Fibroblast of skin of abdomen (primary cell): ENCODE measurements at places on chromosomes 13 and 19.

- no peak for DNase-seq
Measured at GRCh38 chr13:19645000-19645399, 11.5 kb downstream of the MPHOSPH8 start.

GRCh38 chr13:27497563-27498230, 47.3 kb upstream of the MTIF3 start:
- no peak for DNase-seq

DNA sequence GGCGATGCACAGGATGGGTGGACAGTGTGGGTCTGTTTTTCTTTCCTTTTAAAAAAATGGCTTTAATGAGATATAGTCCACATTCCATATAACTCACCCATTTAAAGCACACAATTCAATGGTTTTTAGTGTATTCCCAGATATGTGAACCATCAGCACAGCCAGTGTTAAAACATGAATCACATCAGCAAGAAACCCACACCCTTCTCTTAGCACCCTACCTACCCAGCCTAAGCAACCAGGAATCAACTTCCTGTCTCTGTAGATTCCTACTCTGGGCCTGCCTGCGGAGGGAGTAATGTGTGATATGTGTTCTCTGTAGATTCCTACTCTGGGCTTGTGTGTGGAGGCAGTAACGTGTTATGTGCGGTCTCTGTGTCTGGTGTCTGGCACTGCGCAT, 11.9 kb downstream of the TMEM255B start:
- no peak for DNase-seq

GRCh38 chr13:79270859-79271258, 135.2 kb downstream of the RBM26 start:
- no peak for DNase-seq

- DNase-seq, result no peak
Measured at GRCh38 chr13:23760000-23760399, 129.2 kb downstream of the MIPEP start.

- DNase-seq, result no peak
Measured at GRCh38 chr19:33677745-33678426, 56.1 kb downstream of the CHST8 start.

DNA sequence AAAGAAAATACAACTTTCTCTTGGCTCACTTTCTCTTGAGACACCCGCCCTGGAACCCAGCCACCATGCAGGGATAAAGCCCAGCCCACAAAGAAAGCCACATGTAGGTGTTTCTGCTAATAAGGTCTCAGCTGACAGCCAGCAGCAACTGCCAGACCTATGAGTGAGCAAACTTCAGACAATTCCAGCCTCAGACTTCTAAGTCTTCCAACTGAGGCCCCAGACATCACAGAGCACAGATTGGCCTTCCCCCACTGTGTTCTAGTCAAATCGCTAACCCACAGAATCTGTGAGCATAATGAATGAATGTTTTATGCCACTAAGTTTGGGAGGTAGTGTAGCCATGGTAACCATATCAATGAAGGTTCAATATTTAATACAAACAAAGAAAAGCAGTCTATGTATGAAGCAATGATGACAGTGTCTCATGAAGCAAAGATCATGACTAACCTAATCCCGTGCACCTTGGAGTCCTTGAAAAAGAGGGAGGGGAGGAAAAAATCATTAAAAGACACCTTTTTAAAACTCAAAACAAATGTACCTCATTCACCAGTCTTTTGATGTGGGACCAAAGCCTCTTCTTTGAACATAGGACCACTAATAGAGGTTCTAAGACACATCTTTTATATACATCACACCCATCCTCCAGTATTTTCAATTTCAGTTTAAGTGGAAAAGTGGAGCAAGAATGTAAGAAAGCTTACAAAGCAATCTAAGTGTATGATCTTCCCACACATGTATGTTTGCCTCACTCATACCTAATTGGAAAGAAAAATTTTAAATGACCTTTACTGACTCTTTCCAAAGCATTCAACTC, 6.2 kb downstream of the MRPS31 start:
- peak; percentile 73 for DNase-seq

DNA sequence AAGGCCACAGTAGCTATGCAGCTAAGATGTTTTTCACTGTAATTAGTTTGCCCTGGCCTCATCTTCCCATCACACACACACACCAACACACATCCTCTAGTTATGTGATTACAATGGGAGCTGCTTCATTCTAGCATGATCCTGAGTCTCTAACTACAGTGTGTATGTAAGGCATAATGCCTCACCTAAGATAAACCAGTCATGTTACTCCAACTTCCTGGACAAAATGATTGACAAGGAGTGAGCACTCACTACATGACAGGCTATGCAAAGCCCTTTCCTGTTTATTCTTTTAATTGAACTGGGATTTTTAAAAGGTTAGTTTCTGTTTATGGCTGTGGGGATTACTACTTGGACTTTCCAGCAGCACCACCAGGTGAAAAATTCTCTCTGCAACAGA, 400.8 kb upstream of the ATXN8OS start:
- no peak for DNase-seq

- peak; percentile 12 for DNase-seq
Measured at GRCh38 chr13:94825507-94825906, 113.2 kb upstream of the SOX21 start.

DNA sequence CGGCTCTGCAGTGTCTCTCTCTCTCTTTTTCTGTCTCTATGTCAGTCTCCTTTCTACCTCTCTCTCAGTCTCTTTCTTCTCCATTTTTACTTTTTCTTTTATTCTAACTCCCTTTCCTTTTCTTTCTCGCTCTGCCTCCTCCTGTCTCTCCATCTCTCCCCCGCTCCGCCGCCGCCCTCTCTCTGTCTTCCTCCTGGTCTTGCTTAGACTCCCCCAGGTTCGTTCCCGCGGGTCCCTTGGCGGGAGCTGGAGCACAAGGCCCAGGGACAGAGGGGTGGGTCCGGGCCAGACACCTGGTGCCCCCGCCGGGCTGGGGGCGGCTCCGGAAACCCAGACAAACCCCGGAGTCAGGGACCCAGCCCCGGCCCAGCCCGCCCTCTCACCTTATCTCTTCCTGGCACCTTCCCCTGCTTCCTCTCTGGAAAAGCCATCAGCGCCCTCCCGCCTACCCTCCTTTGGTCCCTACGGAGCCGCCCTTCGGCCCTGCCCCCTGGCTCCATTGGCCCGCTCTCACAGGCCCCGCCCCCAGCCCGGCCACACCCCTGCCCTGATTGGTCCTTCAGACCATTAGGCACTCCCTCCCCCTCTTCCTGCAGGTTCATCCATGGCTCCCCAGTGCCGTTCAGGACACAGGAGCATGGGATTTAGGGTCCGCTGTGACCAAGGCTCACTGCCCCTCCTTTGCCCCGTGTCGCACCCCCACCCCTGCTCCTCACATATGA, 15.4 kb upstream of the NOP53 start:
- no peak for DNase-seq

DNA sequence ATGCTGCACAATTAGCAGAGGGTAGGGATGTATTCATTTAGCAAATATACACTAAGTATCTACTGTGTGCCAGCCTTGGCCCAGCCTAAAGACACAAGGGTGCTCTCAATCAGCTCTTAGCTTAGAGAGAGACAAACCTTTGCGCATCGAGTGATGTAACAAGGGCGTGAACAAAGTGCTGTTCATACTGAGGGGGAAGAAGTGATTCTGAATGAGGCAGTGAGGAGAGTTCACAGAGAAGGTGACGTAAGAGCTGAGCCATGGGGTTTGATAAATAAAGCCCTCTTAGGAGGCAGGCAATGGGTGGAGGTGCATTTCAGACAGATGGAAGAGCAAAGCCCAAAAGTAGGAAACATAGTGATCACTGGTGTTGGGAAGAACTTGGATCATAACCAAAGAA, 68.5 kb downstream of the FLT1 start:
- no peak for DNase-seq

DNA sequence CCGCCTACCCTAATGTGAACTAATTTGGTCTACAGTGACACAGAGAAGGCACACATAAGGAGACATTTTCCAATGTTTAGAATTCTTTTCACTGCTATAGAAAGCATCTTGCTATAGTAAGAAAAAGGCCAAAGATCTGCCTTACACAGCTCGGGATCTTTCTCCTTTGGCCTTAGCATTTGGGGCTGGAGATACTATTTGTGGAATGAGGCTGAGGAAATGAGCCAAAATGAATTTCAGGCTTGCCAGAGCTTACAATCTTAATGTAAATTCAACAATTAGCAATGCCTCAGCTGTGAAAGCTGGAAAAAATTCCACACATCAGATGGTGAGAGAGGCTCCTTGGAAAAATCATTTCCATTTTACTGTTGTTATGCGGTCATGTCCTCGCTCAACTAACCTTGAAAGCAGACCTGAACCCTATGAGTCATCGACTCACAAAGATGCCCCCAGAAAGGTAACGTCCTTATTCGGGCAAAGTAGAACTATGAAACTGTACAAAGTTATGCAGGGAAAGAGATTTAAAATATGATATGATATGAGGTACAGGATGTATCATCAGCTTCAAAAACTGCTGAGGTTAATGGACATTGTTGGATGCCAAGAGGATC, 324.5 kb upstream of the NBEA start:
- peak; percentile 58 for DNase-seq

DNA sequence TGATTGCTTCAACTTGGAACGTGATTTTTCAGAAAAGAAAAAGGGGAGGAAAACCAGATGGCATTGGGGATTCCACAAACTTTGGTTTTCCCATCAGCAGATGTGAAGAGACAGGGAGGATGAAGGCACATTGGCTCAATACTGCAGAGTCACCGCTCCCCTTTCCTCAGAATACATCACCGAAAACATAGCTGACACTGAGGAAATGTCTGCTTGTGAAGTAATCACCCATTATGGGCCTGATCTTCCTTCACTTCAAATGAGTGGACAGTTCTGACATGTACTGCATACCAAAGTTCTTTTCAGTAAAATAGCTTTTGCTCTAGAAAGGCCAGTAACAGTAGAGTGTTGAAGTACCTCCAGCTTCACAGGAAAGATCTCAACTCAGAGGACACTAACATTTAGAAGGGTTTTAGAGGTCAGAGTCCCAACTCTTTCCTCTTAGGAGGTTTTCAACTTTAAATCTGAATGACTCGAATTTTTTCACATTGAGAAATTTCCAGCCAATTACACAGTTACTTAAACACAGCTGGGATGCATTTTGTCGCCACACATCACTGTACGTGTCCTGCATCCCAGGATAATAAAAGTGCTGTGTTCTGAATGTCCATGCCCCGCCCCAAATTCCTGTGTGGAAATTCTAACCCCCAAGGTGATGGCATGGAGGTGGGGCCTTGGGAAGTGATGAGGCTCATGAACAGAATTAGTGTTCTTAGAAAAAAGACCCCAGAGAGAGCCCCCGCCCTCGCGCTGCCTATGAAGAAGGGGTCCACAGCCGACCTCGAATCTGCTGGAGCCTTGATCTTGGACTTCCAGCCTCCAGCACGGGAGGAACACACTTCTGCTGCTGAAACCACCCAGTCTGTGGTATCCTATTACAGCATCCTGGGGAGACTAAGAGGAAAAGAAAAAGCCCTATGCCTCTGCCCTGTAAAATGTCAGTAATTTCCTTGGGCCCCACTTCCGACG, 77.7 kb downstream of the COL4A1 start:
- DNase-seq, result peak; percentile 47

GRCh38 chr19:1052349-1052975, 12.6 kb downstream of the ABCA7 start:
- no peak for DNase-seq

- DNase-seq, result no peak
Measured at GRCh38 chr13:30156270-30156669, 151.1 kb downstream of the KATNAL1 start.

DNA sequence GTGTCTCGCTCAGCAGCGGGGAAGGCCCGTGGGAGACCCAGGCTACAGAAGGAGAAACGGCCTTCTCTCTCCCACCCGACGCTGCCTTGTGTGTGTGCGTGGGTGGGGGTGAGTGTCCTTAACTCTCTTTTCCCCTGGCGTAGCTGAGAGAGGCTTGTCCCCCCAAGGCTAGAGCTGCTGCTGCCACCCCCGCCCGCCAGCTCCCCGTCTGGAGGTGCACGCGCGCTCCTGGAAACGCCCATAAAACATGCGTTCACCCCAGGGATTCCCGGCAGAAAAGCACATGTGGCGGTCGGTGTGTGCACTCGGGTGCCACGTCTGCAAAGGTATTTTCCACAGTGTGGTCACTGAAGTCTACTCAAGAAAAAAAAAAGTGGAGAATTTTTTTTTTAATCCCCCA, 36.1 kb downstream of the GADD45B start:
- DNase-seq, result no peak

DNA sequence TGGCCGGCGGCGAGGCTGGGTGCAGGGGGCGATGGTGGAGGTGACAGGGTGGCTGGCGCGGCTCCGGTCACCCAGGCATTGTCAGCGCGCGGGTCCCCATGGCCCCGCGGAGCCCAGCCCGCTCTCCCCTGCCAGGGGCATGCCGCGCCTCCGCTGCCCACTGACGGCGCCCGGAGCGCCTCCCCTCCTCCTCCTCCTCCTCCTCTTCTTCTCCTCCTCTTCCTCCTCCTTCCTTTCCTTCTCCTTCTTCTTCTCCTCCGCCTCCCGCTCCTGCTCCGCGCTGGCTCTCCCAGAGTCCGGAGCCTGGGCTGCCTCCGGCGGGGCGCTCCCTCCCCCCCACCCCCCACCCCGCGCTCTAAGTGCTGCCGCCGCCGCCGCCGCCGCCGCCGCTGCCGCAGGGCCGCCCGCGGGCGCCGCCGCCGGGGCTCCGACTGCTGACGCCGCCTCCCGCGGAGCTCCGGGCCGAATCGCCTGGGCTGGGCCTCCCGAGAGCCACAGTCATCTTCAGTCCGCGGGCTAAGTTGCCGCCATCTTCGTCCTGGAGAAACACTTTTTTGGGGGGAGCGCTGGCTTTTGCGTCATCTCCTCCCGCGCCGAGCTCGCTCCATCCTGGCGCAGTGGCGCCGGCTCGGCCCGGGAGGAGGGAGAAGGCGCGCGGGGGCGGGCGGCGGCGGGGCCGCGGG, 348.3 kb downstream of the LIG4 start:
- peak; percentile 23 for DNase-seq

DNA sequence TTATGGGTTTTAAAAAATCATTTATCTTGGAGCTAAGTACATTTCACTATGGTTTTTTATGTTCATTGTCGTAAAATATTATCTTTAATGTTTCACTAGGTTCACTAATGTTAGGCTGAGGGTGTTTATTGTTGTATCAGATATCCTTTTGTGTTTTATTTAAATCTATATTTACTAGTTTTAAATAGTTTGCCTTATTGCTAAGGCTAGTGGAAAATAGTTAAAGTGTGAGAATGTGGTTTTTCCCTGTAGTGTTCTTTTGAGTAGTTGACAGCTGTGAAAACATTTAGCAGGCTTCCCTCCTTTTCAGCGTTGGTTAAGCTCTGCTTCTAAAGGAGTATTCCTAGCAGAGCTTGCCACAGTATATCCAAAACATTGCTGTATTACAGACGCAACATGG, 139.0 kb downstream of the TM9SF2 start:
- DNase-seq, result no peak

DNA sequence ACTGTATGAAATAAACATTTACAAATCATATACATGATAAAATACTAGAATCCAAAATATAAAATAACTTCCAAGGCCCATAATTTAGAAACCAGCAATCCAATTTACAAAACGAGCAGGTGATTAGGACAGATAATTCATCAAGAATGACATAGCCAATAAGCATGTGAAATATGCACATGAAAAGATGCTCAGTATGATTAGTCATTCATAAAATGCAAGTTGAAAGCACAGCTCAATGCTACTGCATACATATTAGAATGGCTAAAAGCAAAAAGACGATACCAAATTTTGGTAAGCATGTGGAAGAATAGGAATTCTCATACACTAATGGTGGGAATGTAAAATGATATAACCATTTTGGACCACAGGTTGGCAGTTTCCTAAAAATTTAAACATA, 837.2 kb upstream of the MIR17HG start:
- peak; percentile 8 for DNase-seq

GRCh38 chr13:44690376-44690775, 114.2 kb upstream of the TSC22D1 start:
- no peak for DNase-seq

- no peak for DNase-seq
Measured at GRCh38 chr19:43644181-43644580, 4.5 kb upstream of the CADM4 start.
